Activated naive CD8-positive, alpha-beta T cell treated with anti-CD3 and anti-CD28 coated beads, Interleukin-2, amount 10 ng/mL, durations not matched to agents 7 days and 5 days (primary cell): ENCODE measurements at places on chromosomes 4 and X. TPM values are rescaled to one million over a fixed set of nuclear protein-coding genes. Genes with fewer than 3 reads are reported as not detected.

The TEX13D gene
- total RNA-seq, result not detected

GRCh38 chr4:79679859-79680258 lies 271.8 kb upstream of the GK2 start:
- DNase-seq, result no peak

The CLNK gene
- not detected for total RNA-seq

The GPRIN3 gene
- 25.5 TPM for total RNA-seq

DNA sequence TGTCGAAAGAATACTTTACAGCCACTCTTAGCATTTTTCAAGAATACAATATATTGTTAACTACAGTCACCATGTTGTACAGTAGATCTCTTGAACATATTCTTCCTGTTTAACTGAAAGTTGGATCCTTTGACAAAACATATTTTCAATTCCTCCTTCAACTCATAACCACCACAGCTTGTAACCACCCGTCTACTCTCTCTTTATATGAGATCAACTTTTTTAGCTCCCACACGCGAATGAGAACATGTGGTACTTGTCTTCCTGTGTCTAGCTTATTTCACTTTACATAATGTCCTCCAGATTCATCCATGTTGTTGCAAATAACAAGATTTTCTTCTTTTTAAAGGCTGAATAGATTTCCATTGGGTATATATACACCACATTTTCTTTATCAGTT lies 338.3 kb upstream of the IGFBP7 start:
- DNase-seq, result no peak

DNA sequence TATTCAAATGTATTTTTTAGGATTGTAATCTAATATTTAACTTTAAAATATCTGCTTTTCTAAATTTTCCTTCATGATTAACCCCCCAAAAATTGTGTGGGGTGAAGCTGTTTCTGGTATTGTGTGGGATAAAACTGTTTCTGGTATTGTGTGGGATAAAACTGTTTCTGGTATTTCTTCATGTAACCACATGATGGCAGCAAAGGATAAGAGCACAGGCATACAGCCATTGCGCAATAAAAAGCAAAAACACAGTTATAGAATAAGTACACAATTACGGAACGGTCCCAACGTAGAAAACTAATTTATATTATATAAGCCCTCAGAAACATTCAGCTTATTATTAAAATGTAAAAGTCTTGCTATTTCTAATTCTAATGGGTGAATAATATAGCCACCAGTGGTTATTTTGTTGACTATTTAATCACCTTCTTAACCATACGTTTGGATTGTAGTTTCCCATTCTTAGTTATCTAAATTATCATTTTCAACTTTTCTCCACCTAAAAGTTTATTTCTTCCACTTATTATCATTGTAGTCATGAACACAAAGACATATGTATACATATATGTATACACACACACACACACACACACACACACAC lies 333.9 kb upstream of the FSTL5 start:
- no peak for DNase-seq

GRCh38 chr4:141501395-141501794 lies 135.0 kb upstream of the IL15 start:
- no peak for DNase-seq

DNA sequence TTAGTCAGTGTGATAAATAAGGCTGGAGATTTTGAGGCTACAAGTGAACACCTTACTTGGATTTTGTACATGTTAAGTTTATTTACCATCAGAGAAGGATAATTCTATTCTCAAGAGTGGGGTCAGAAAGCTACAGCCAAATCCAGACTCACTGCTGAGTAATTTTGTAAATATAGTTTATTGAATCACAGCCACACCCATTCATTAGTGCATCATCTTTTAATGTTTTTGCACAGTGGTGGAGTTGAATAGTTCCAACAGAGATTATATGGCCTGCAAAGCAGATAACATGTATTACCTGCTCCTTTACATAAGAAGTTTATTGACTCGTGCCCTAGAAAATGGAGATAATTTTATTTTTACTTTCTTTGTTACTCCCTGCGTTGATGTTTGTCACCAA lies 60.4 kb downstream of the PCDH18 start:
- no peak for DNase-seq

GRCh38 chr4:170271723-170272122 lies 182.0 kb upstream of the AADAT start:
- DNase-seq, result no peak

The GPR50 gene
- total RNA-seq, result not detected

The GLRA2 gene
- total RNA-seq, result not detected

DNA sequence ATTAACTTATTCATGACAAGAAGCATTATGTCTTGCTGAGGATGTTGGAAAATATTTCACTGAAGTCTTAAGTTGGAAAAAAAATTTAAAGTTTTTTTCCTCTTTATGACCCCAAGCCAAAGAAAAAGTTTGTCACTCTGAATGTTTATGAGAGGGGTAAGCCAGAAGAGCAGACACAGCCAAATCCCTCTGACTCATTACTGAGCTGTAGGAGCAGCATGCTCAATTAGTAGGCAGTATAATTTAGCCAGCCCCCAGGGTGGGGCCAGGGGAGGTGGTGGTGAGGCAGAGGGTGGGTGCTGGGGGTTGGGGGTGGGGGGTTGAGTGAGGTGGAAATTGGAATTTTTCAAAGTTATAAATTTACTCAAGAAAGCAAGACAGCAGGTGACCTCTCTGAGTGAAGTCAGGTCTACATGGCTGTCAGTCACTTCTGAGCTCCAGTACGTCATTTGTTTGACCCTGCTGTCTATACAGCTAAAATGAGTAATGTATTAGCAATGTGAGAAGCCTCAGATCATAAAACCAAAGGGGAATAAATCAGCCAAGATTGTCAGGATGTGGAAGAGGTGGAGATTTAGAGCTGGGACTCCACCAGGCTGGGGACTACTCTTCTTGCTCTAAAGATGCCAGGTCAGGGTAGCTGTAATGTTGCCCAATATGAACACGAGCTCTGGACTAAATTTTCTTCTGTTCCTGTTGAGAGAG lies 98.8 kb upstream of the NDP start:
- DNase-seq, result no peak
